Suppressor macrophage treated with lipopolysaccharide for 4 hours (primary cell): ENCODE measurements at places on chromosomes 6 and 20.
A peak's percentile ranks its signal among the peaks of the same experiment; 100 is the strongest.

GRCh38 chr20:34794006-34794585 lies 31.4 kb downstream of the NCOA6 start:
- no peak for DNase-seq

DNA sequence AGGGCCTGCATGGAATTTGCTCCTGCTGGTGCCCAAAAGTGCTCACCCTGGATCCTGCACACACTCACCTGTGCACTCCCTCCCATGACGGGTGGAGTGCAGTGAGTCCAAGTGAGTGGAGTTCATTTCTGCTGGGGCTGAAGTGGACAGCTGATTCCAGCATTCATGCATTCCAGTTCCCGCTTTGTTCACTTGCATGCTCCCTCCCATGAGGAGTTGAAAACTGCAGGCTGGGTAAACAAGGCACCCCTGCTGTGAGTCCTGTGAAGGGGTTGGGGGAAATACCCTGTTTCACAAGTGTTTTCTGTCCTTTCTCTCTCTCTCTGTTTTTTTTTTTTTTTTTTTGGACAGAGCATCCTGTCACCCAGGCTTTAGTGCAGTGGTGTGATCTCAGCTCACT lies 454.1 kb upstream of the NOX3 start:
- no peak for DNase-seq

- no peak for DNase-seq
These were observed 16.3 kb downstream of the RARS2 start for GRCh38 chr6:87573307-87574024.

DNA sequence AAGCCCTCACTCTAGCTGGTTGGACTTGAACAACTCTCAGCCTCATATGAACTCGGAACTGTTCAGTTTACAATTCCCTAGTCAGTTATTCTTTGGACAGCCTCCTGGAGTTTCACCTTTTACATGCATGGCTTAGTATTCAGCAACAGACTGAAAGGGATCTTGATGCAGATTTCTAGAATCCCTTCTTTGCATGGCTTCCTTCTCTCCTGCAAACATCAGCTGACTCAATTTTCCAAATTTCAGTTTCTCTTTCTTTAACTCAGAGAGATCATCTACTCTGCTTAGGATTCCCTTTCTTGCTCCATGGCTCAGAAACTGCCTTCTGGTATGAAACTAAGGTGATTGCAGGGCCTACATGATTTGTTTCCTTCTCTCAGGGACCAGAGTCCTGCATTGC lies 99.6 kb downstream of the CEP57L1 start:
- peak; percentile 73 for DNase-seq

DNA sequence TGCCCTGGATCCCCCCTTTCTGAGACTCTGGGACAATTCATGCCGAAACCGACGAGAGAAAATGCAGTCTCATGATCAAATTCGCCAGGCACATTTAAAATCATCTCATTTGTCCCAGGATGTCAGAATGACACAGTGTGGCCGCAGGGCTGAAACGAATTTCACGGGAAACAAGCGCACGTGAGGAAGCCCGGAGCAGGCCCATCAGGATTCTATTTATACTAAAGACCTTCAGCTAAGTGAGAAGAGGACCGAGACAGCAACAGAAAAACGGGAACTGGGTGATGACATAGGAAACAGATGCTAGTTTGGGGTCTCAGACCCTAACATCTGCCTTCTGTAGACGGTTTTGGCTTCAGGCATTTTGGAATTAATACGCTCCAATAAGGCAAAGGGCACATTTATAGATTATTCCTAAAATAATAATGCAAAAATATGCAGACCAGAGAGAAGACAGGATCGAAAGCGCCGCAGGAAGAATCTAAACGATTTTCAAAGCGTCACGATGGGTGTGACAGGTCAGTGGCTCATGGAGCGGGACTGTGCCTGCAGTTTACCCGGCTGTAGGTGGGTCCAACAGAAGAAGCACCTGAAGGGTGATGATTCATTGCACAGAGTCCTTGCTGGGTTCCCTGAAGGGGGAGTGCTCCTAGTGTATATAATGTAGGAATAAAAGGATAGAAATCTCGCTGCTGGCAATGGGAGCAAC lies 80.8 kb upstream of the MPC1 start:
- DNase-seq: no peak

- no peak for DNase-seq
These were observed 397.9 kb upstream of the JARID2 start for GRCh38 chr6:14848019-14848418.

- no peak for DNase-seq
These were observed 11.4 kb downstream of the FAM184A start for GRCh38 chr6:119067091-119067490.

DNA sequence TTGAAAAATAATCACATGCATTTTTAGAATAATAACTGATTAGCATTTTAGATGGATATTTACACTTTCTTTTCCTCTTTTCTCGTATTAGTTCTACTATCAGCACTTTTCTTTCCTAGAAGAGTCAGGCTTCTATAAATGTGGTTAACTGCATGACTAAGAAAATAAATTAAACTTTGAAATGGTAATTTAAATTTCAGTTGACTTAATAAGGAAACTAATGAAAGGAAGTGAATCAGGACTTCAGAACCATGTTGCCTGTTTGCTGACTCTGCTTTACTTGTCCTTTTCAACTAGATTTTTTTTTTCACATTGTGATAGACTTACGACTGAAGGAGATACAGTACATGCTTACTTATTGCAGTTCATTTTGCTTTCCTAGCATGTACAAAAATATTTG lies 1258.2 kb upstream of the EYS start:
- no peak for DNase-seq

GRCh38 chr6:142307963-142308748 lies 6.3 kb downstream of the ADGRG6 start:
- DNase-seq: no peak
